ENCODE measurements at places on chromosomes 6 and 20.

DNA sequence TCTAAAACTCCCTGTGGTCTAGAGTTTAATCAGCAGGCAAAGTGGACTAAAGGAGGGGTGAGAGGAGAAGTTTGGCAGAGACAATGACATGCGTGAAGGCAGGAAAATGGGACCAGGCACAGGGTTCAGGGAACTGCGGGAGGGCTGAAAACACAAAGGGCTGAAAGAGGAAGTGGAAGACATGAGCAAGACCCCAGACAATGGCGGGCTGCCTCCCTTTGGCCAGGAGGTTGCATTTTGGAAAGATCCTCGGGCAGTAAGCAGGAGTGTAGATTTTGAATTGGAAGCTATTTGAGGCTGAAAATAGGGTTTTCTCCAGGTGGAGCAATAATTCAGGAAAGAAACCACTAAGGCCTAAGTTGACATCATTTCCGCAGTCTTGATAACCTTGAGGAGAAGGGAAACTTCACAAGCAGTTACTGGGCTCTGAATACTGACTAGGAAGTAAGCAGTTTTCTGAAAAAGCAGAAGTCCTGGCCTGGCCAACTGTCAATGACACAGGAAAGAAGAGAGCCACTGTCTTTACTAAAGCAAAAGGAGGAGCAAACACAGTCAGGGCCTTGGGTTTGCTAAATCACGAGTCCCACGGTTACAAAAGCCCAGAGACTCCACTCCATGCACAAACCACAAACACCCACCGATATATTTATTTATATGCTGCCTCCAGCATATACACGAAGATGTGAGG is 3.4 kb downstream of the LY86 start:
- no peak overlapping the region for H3K4me3 ChIP-seq
- DNase-seq = no peak
- H3K4me1 ChIP-seq = no peaks in the 10 kb centered on the region
- H3K27ac ChIP-seq = no peak overlapping the region
- H3K27me3 ChIP-seq = no peaks in the 10 kb centered on the region

DNA sequence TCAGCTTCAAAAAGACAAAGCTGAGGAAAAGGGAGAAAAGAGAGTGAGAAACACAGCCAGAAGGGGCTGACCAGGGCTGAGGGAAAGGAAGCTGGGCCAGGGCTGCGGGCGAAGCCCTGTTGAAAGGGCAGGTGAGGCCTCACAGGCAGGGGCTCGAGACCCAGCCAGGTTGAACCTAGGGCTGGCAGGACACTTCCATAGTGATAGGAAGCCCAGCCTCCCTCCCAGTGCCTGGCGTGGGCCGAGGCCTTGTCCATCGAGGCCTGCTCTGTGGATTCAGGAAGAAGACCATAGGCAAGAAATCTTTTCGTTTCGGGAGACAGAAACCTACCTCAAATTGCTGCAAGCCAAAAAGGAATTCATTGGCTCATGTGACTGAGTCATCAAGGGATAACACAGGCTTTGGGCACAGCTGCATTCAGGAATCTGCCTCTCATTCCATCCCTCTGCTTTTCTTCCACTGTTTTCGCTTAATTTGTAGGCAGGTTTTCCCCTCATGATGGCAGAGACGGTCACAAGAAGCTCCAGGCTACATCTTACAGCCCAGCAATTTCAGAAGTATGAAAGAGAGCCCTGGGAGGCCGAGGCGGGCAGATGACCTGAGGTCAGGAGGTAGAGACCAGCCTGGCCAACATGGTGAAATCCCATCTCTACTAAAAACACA is 311.1 kb upstream of the SULF2 start:
- no peak for DNase-seq
- no peak overlapping the region for H3K27ac ChIP-seq
- no peak overlapping the region for H3K4me3 ChIP-seq
- no peaks in the 10 kb centered on the region for H3K36me3 ChIP-seq
- H3K4me1 ChIP-seq = no peaks in the 10 kb centered on the region
- H3K27me3 ChIP-seq = peaks cover 7% of the 10 kb centered on the region

GRCh38 chr6:30615219-30615957 is 1.7 kb downstream of the PPP1R10 start:
- H3K4me3 ChIP-seq = peak overlapping the region; percentile 81
- peaks cover 32% of the 10 kb centered on the region for H3K4me1 ChIP-seq
- no peaks in the 10 kb centered on the region for H3K27me3 ChIP-seq
- peak overlapping the region; percentile 99 for H3K27ac ChIP-seq
- peak; percentile 91 for DNase-seq
- peaks cover 35% of the 10 kb centered on the region for H3K36me3 ChIP-seq

- no peak overlapping the region for H3K4me3 ChIP-seq
- no peaks in the 10 kb centered on the region for H3K4me1 ChIP-seq
- peaks cover 24% of the 10 kb centered on the region for H3K27me3 ChIP-seq
- no peaks in the 10 kb centered on the region for H3K36me3 ChIP-seq
- no peak for DNase-seq
- H3K27ac ChIP-seq = no peak overlapping the region
Measured at GRCh38 chr20:38617011-38617829, 15.6 kb downstream of the ARHGAP40 start.

DNA sequence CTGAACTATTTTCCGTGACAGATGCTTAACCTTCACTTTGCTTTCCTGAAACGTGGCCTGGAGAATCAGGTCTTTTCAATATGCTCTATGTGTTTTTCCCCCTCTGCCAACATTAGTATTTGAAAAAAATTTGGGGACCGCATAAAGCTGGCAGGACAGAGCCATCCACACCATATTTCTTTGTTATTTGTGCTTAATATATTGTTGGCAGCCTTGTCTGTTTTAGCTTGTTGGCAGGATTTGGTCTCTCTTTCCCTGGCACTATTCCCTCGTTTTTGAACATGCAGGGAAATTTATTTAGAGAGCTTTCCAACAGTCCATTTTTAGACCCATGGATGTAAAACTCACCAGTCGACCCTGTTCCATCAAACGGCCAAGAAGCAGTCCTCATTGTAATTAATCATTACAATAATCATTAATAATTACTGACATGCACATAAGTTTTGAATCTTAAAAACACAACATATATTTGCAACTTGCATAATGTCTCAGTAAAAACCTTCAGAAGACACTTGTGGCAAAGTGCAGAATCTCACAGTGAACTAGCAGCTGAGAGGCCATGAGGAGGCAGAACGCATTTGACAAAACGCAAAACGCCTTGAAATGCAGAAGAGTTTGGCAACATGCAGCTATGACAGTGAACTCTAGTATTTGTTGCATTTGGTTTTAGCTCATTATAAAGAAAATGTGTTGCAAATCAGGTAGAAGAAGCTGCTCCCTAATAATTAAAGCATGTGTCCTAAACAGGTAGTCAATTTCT is 514.2 kb downstream of the C6orf118 start:
- H3K4me1 ChIP-seq = no peaks in the 10 kb centered on the region
- no peaks in the 10 kb centered on the region for H3K27me3 ChIP-seq
- DNase-seq = no peak
- no peak overlapping the region for H3K4me3 ChIP-seq
- no peak overlapping the region for H3K27ac ChIP-seq

DNA sequence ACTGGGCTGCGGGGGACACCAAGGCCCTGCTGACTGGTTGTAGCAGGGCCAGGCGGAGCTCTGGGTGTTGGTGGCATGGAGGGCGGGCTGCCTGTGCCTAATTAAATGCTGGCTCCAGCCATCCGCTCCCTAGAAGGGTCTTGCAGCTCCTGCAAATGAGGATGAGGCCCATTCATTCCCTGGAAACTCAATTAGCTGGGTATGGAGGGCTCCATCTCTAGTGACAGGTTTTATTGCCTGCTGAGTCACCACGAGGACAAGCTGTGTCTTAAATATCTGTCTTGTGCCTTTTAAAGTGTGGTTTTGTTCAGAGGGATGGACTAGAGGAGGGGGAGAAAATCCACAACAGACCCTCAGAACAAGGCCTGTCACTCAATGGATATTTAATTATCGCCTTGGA is 60.9 kb downstream of the SULF2 start:
- H3K4me1 ChIP-seq = peaks cover 26% of the 10 kb centered on the region
- no peak overlapping the region for H3K4me3 ChIP-seq
- no peak overlapping the region for H3K27ac ChIP-seq
- DNase-seq = no peak
- H3K36me3 ChIP-seq = no peaks in the 10 kb centered on the region

DNA sequence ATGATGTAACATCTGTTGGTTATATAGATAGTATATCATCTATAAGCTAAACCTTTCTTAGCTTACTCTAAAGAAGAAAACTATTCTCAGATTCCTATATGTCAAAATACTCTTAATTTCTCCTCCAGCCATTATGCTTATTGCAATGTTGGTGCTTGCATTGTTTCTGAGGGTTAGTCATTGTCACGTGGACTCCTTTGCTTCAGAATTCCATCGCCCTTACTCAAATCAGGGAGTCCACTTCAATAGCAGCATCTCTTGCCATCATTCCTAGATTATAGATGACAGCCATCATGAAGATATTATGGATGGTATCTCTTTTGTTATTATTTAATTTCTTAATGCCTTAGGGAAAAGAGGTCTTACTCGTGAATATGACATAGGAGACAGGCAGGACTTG is 776.1 kb downstream of the TENT5A start:
- H3K4me3 ChIP-seq = no peak overlapping the region
- no peaks in the 10 kb centered on the region for H3K36me3 ChIP-seq
- no peak for DNase-seq
- H3K4me1 ChIP-seq = no peaks in the 10 kb centered on the region
- no peaks in the 10 kb centered on the region for H3K27me3 ChIP-seq
- H3K27ac ChIP-seq = no peak overlapping the region

DNA sequence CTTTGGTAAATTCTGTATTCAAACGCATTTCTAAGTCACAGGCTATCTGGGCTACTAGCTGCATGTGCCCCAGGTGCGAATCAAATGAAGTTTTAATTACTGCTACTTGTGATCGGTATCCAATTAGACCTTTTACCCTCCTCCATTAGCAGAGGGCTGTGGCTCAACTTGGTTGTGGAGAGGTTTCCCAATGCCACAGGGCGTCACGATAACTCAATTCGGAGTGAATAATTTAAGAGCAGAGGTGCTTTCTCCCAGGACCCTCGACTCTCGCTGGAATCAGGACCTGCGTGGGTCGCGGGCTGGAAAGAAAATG is 640 bp downstream of the SAYSD1 start:
- H3K4me1 ChIP-seq = peaks cover 4% of the 10 kb centered on the region
- H3K27me3 ChIP-seq = no peaks in the 10 kb centered on the region
- peak overlapping the region; percentile 76 for H3K4me3 ChIP-seq

GRCh38 chr6:122838060-122838780 is 49.2 kb downstream of the SMPDL3A start:
- peak; percentile 86 for DNase-seq
- H3K36me3 ChIP-seq = no peaks in the 10 kb centered on the region
- H3K27me3 ChIP-seq = no peaks in the 10 kb centered on the region
- peaks cover 27% of the 10 kb centered on the region for H3K4me1 ChIP-seq
- H3K4me3 ChIP-seq = peak overlapping the region; percentile 14
- H3K27ac ChIP-seq = peak overlapping the region; percentile 72

- no peaks in the 10 kb centered on the region for H3K36me3 ChIP-seq
- H3K4me1 ChIP-seq = peaks cover 4% of the 10 kb centered on the region
- no peak overlapping the region for H3K27ac ChIP-seq
Measured at GRCh38 chr20:32052778-32053362, 828 bp downstream of the HCK start.

DNA sequence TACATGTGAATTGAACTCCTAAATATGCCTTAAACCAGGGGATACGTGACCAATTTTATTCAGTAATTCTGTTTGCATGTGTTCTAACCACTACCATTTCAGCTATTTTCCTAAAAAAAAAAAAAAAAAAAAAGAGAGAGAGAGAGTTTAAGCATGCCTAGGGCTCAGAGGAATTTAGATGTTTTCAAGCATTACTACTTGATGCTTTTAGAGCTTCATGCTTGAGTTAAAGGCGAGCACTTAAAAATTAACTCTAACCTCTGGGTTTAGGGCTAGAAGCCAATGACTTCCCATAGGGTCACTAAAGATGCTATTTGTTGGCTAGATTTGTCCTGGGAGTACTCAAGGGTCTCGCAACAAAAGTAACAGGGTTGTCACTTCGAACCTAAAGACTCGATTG is 217.7 kb downstream of the ATXN1 start:
- H3K27me3 ChIP-seq = no peaks in the 10 kb centered on the region
- DNase-seq = no peak
- H3K36me3 ChIP-seq = no peaks in the 10 kb centered on the region

DNA sequence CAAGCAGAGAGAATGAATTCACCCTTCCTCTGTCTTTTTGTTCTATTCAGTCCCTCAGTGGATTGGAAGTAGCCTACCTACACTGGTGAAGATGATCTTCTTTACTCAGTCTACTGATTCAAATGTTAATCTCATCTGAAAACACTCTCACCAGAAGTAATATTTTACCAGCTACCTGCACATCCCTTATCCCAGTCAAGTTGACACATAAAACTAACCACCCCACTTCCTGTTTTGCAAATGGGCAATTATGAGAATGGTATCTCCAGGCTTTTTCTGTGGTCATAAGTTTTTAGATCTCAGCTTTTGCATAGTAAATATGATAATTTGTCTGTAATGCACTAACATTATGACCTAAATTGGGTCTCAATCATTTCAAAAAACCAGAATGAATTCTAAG is 228.8 kb upstream of the ECI2 start:
- DNase-seq = no peak
- H3K27ac ChIP-seq = no peak overlapping the region
- H3K4me1 ChIP-seq = peaks cover 3% of the 10 kb centered on the region
- H3K4me3 ChIP-seq = no peak overlapping the region

DNA sequence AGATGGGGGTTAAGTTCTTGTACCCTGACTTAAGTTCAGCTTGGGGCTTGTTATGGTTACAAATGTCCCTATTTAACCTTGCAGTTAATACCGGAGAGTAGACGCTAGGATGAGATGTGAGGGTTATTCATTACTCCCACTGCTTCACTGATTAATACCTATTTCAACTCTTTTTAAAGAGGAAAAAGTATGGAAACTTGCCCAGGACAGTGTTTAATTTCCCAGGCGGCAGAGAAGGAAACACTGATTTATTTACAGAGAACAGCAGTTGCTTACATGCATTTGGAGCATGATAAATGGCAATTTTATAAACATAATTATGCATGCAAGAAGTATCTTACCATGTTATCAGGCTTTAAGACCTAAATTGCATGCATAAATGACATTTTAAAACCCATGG is 137.7 kb downstream of the RCAN2 start:
- H3K4me3 ChIP-seq = no peak overlapping the region
- H3K4me1 ChIP-seq = no peaks in the 10 kb centered on the region
- H3K27ac ChIP-seq = no peak overlapping the region
- no peaks in the 10 kb centered on the region for H3K36me3 ChIP-seq
- DNase-seq = no peak

DNA sequence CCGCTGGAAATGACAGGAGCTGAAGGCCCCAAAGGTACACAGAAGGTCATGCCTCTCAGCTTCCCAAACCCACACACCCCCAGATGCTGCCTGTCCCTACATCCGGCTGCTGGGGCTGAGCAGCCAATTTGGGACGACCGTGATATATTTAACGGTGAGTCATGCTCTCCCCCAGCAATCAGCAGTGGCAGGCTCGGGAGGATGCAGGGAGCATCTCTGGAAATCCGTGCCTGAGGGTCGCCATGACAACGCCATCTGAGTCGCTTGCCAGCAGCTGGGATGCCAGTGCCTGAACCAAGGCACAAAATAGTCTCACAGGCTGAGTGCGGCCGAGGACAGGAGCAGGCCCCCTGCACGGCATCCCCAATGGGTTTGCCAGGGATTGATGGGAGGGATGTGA is 57.9 kb downstream of the KCNB1 start:
- H3K27me3 ChIP-seq = peaks cover 18% of the 10 kb centered on the region
- H3K4me1 ChIP-seq = no peaks in the 10 kb centered on the region
- H3K4me3 ChIP-seq = no peak overlapping the region
- DNase-seq = peak; percentile 9
- H3K36me3 ChIP-seq = no peaks in the 10 kb centered on the region
- H3K27ac ChIP-seq = no peak overlapping the region

GRCh38 chr20:12679447-12679846 is 329.3 kb upstream of the SPTLC3 start:
- H3K27me3 ChIP-seq = no peaks in the 10 kb centered on the region
- no peak overlapping the region for H3K27ac ChIP-seq
- H3K36me3 ChIP-seq = no peaks in the 10 kb centered on the region
